GM03348 (cell line): ENCODE measurements at places on chromosomes 12 and 14.
A peak's percentile ranks its signal among the peaks of the same experiment; 100 is the strongest.

DNA sequence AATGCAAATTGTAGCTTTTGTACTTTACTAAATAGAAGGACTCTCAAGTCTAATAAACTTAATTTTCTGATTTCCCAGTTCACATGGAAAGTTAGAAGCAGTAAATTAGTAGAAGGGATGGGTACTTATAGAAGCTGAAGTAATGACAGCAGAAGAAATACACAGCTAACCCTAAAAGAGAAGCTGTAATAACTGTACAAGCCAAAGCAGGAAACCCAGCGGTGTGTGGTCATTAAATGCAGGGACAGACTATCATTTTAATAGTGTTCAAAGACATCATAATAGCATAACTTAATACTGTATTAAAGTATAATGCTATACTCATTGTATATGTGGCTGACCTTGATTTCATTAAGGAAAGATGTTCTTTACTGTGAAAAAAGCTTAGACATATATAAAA is 74.9 kb downstream of the PCNX1 start:
- no peak for DNase-seq

DNA sequence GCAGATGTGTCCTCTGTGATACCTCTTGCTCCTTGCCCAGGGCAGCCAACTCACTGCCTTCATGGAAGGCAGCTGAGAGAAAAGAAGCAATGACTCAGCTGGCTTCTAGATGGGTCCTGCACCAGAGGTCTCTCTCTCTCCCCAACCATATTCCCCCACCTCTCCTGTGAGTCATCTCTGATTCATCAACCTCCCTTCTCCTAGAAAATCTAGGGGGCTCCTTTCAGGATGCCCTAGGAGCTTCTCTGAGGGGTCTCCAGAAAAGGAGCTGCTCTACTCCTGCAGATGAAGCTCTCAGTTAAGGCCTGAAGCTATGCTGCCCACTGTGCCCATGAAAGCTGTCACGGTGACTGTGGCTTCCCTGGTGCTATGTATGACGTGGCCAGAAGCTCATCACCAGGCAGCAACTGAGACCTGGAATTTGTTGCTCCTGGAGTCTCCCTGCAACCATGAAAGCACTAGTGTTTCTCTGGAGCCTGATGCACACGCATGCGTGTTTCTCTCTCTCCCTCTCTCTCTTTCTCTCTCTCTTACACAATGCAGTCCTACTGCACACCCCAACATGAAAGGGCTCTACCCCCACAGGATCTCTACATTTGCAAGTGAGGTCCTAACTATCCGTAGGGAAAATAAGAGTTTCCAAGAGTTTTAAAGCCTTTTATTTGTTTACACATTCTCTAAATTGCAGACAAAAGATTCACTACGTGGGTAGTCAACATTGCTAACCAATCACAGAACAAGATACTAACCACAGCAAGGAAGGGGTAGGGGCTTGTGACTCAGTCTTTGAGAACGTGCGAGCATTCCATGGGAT is 285.3 kb downstream of the DPF3 start:
- DNase-seq = peak; percentile 92

DNA sequence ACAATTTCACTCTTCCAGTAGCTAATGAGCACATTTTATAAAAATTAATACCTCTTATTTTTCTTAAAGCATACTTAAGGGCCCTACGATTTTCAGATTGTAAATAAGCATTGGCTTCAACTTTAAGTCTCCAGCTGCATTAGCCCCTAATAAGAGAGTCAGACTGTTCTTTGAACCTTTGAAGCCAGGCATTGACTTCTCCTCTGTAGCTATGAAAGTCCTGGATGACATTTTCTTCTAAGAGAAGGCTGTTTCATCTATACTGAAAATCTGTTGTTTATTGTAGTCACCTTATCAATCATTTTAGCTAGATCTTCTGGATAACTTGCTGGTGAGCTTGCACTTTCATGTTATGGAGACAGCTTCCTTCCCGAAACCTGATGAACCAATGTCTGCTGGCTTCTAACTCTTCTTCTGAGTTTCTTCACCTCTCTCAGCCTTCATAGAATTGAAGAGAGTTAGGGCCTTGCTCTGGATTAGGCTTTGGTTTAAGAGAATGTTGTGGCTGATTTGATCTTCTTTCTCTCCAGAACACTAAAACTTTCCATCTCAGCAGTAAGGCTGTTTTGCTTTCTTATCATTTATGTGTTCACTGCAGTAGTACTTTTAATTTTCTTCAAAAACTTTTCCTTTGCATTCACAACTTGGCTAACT is 377.1 kb upstream of the RGS6 start:
- DNase-seq = no peak

- DNase-seq = peak; percentile 46
Observed at GRCh38 chr14:68307790-68308168, 485.1 kb downstream of the ZFP36L1 start.

DNA sequence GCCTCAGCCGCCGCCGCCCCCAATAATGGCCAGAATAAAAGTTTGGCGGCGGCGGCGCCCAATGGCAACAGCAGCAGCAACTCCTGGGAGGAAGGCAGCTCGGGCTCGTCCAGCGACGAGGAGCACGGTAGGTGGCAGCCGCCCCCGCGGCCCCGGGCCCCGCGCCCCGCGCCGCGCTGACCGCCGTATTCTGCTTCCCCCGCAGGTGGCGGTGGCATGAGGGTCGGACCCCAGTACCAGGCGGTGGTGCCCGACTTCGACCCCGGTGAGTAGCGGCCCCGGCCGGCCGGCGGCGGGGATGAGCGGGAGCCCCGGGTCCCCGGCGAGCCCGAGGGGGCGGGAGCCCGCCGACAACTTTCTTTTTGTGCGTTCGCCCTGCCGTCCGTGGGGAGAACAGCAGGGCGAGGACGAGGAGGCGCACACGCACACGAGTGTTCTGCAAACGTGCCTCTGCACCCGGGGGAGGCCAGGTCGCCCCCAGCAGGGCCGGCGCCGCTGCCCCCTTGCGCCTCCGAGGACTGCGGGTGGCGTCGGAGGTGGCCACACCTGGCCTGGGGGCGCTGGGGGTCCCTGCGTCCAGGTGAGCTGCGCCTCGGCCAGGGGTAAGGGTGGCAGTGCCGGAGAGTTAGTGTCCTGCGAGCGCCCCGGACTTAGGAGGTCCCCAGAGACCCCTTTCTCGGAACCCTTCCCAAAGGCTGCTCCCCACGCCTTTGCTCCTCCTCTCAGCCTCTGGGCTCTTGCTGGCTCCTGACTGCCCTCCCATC is 794 bp downstream of the RCOR1 start:
- DNase-seq = peak; percentile 81

- DNase-seq = no peak
Observed at GRCh38 chr12:131124487-131125280, 171.0 kb downstream of the ADGRD1 start.

GRCh38 chr14:98018628-98019027 is 1221.4 kb downstream of the VRK1 start:
- DNase-seq = no peak

DNA sequence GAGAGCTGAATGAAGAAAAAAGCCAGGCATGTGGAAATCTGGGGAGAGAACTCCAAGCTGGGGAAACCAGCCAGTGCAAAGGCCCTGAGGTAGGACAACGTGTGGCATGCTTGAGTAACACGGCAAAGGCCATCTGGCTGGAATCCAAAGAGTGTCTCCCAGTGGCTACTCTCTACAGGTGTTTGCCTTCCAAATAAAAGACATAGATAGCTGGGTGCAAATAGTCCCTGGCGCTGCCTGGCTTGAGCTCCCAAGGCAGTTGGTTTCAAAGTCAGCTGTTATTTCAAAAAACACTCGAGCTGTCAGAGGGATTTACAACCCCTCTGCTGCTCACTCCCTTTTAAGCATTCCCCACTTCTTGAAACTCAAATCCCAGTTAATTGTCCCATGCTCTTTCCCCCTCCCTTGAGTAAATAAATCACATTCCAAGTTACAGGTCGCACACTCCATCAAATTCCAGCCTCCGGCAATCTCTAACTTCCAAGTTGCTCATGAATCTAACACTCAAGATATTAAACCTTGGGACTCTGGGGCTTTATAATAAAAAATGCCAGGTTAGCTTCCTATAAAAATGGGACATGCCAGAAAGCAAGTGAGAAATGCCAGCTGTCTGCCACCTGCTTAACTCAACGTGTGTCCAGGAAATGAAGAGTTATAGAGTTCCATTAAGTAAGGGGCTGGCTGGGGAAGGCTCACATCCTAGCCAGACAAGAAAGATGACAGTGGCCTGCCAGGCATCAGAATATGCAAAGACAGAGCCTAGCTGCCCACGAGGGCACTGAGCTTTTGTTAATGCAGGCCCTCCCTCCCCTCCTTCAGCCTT is 133.6 kb upstream of the NOS1 start:
- DNase-seq = no peak

DNA sequence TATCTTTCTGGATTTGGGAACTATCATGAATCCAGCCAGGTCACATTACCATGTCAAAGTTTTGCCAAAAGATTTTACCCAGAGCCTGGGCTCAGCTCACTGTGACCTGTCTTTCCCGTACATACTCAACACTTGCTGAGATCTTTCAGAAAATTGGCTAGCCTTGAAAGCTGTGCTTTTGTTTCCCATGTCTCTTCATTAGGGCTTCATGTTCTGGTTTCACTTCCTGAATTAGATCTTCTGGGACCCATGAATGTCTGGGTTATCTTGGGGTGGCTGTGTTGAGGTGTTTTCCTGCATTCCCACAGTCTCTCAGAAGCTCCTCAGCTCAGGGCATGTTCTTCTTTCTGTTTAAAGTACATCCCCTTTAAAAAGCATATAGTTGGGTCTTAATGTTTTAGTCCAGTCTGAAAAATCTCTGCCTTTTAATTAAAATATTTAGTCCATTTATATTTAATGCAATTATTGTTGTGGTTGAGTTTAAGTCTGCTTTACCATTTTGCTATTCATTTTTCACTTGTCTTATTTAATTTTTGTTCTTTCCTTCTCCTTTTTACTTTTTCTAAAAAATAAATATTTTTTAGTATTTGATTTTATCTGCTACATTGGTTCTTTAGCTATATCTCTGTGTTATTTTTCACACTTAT is 242.7 kb downstream of the VRK1 start:
- no peak for DNase-seq

- no peak for DNase-seq
Observed at GRCh38 chr14:55897031-55897430, 221.2 kb upstream of the PELI2 start.
